ENCODE measurements at places on chromosomes 16 and 17. TPM values are rescaled to one million over a fixed set of nuclear protein-coding genes. Genes with fewer than 3 reads are reported as not detected.

The KIF18B gene
- total RNA-seq = 0.08 TPM

The CLEC10A gene
- not detected for total RNA-seq

The CTNS gene
- 27.7 TPM for total RNA-seq

The KANSL1 gene
- 218 TPM for total RNA-seq

The C16orf96 gene
- total RNA-seq = not detected

The HOXB4 gene
- total RNA-seq = 7.0 TPM

The NPB gene
- 1.3 TPM for total RNA-seq

The CPHXL2 gene
- not detected for total RNA-seq

The PSKH1 gene
- total RNA-seq = 19.8 TPM

The HEATR9 gene
- not detected for total RNA-seq

The NPIPA3 gene
- total RNA-seq = 0.54 TPM

The DLX4 gene
- total RNA-seq = not detected

The MTSS2 gene
- 8.3 TPM for total RNA-seq
